ENCODE measurements at places on chromosomes 11 and 22.

- no peak for DNase-seq
These were observed 257.4 kb upstream of the UBASH3B start for GRCh38 chr11:122398167-122398566.

GRCh38 chr11:76131671-76132631, 74.4 kb downstream of the WNT11 start:
- DNase-seq = no peak

- peak; percentile 13 for DNase-seq
These were observed 22.7 kb upstream of the GRAMD1B start for GRCh38 chr11:123407130-123407995.

DNA sequence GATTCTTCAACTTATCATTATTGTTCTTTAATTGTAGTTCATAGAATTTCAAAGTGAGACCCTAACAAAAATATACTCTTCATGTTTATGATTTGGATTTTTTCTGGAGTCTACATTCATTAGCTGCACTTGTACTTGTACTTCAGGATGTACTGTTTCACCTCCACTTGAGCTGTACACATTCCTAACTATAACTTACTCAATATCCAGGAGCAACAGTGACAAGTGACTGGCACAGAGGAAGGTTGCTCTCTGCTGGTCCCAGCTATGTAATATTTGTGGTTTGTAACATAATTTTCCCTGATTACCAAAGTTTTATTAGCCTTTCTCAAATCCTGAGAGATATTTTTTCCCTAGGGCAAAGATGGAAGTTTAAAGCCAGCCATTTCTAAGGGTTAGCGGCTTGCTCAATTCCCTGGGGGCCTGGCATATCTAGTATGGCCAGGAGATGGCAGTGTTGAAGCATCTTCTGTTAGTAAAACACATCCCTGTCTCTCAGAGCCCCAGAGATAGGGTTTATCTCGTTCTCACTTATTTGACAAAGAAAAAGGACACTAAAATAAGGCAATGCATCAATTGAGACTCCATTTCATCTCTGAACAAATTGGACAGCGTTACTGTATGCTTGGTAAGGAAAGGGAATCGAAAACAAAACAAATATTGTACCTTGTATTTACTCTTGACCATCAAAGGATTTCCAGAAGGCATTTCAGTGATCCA, 14.2 kb downstream of the OR52A5 start:
- DNase-seq = peak; percentile 51

GRCh38 chr22:27620367-27621154, 181.0 kb downstream of the MN1 start:
- no peak for DNase-seq

DNA sequence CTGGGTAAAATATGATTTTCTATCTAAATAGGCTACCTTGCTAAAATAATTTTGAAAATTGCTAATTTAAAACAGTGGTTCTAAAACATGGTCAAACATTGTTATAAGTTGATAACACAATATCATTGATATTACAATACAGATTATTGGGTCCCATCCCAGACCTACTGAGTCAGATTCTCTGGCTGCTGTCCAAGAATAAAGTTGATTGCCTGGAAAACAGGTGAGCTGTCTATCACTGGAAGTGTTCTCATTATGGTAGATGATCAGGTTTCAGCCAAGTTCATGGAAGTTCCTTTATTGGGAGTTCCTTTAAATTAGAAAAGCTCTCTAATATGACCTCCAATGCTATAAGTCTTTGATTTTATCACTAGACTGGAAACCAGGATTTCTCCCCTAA, 52.3 kb downstream of the SC5D start:
- DNase-seq = no peak

DNA sequence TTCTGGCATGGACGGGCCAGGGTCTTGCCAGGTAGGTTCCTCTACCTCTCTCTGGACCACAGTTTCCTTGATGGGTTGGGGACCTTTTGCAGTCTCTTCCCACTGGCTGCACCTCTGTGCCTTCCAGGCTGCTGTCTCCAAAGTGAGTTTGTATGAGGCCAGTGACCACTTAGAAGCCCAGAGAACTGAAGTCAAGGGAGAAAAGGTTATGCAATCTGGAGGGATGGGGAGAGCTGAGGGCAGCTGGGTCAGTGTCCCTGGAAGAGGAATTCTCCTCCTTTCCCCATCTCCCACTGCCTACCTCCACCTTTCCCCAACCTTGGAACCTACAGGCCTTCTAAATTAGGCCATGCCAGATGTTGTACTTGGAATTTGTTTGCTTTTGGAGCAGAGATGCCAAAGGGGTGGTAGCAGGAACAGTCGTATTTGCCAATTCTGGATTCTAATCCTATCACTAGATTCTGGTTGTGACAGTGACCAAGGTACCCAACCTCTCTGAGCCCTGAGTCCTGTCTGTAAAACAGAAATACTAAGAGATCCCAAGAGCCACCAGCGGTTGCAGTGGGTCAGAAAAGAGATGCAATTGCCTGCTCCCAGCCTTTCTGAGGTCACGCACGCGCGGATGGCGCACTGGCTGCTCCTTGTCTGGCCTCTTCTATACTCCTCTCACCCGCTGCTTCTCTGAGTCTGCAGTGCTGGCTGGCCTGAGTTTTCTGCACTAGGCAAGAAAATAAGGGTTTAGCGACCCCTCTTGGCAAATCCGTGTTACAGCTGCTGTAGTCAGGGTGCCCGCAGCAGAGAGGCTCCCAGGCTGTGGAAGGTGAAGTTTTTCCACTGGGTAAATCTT, 10.7 kb upstream of the ACCSL start:
- peak; percentile 5 for DNase-seq

GRCh38 chr11:130516554-130517505, 68.4 kb downstream of the ADAMTS15 start:
- DNase-seq = no peak

DNA sequence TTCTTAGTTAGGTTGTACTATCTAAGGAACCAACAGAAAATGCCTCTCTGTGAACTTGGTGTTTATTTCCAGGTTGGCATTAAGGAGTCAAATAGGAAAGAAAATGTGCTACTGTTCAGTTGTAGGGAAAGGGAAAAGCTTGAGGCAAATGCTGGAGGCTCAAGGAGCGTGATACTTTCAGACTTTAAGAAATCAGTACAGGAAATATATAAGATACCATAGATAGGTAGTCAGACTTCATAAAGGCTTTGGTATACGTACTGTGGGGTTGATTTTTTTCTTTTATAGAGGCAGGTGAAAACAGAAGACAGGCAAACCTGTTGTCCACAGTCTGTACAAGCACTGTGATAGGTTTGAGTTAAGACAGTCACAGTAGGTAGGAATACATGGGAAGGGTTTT, 30.8 kb downstream of the EP300 start:
- DNase-seq = no peak

- DNase-seq = no peak
These were observed 18.1 kb downstream of the BTG4 start for GRCh38 chr11:111494040-111494439.

GRCh38 chr22:49751966-49752597, 75.6 kb downstream of the BRD1 start:
- DNase-seq = no peak

- DNase-seq = no peak
These were observed 363.8 kb upstream of the MTNR1B start for GRCh38 chr11:92605667-92606066.

DNA sequence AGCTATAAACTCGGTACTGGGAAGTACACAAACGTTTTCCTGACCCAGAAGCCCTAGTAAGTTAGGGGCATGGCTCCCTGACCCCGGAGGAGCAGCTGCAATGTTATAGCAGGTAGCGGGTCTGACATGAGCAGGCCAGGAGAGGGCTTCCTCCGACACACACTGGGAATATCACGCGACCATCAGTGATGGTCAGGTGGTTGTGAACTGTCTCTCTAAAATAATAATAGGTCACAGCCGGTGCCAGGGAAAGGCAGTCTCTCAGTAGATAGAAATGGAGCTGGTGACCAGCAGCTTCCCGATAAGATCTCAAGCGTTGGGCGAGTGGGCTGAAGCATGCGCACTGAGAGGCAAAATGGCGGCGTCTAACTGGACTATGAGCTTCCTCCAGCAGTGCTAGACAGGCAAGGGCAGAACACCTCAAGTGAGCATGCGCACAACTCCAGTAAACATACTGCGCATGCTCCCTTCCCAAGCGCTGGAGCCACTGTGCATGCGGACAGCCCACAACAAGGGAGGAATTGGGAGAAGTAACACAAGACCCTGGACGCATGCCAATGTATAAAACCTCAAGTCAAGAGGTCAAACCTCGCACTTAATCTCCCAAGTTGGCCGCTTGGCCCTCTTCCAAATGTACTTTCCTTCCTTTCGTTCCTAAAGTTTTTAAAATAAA, 22.3 kb upstream of the TESMIN start:
- DNase-seq = no peak

DNA sequence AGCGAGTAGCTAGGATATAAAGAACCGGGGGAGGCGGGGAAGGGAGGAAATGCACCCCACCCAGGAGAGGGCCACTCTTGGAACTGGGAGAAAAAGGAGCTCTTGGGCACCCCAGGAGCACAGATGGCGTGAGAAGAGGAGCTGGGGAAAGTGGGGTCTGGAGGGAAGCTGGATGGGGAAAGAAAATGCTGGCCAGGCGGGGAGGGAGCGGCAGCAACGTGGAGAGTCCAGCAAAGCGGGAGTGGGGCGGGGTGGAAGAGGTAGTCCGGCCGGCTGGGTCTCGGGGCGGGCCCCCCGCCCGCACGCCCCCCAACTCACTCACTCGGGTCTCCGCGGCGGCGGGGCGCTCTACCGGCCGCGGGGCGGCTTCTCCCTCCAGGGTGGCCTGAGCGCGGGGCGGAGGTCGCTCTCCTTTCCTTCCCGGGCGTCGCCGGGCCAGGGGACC, 522 bp downstream of the TOB2 start:
- no peak for DNase-seq

GRCh38 chr11:88188932-88189253, 13.7 kb upstream of the RAB38 start:
- no peak for DNase-seq

DNA sequence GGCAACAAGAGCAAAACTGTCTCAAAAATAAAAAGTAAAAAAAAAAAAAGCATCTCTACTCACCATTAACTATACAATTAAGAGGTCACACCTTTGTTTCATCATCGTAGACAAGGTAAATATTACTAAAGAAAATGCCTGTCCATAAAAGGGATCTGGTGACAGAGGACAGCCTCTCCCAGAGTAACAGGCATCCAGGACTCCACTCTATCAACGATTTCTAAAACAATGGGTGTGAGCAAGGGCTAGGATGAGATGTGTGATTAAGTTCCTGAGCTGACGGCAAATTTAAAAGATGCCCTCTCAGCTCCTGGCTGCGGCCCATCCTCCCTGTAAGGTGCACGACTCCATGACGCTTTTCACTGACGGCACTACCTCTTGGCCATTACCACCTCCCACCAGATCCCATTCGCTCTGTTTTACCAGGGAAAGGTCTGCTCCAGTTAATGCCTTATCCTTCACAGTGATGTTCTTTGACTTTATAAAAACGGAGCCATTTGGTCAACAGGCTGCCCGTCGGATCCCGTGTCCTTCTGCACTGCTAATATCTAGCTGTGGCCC, 2.3 kb upstream of the TMEM45B start:
- DNase-seq = no peak

DNA sequence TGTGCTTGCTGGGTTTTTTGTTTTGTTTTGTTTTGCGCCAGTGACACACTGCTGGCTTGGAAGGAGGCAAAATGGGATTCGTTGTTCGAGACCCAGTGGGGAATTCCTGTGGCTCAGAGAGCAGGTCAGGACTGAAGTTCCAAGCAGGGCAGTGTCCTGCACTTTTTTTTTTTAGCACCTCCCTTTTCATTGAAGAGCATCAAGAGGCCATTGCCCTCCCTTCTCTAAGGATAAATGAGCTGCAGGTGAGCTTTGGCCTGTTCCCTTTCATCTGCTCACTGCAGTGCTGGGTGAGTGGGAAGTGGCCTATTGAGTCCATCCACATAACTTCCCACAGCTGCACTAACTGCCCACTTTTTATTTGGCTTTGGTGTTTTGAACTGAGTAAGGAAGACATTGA, 87.8 kb downstream of the ARHGAP42 start:
- DNase-seq = no peak

- DNase-seq = no peak
These were observed 3.2 kb downstream of the CHKA start for GRCh38 chr11:68117853-68118470.

- no peak for DNase-seq
These were observed 10.1 kb downstream of the TOB2 start for GRCh38 chr22:41436322-41437113.

DNA sequence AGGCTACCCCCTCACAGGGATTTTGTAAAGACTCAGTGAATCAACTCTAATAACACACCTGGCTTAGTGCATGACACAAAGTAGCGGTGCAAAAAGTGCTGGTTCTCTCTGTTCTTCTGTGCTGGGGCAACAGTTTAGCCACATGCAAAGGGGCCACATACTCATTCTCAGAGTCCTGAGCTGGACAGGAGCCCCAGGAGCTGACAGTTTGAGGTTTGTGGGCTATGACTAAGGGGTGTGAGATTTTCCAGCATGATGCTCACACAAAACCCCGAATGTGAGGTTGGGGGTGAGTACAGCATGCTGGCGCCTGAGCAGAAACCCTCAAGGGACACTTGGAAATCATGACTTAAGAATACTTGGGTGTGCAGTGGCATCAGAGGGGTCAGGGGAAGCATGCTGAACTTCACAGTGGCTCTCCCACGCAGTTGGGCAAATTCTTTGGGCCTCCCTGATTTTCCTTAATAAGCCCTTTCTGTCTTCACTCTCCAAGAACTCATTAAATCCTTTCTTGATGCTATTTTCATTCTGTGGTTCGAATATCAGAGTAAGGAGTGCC, 31.0 kb downstream of the TMPRSS5 start:
- DNase-seq = peak; percentile 22

- DNase-seq = no peak
These were observed 737 bp downstream of the RBM4 start for GRCh38 chr11:66639066-66639813.

DNA sequence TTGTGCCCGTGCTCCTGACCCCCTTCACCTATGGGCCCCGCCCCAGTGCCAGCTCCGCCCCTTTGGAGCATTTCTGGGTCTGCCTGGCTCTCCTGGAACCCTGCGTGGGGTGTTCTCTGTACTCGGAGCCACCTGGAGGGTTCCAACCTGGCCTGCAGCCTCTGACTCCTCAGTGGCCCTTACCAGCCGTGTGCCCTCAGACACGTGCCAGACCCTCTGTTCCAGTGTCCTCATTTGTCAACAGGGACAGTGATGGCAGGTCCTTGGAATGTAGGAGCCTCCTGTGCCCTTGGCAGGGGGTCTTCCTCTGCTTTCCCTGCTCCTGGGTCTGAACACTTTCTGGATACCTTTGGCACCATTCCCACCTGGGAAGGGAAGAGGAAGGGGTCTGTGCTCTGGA, 96.4 kb downstream of the CACNA1I start:
- no peak for DNase-seq

Data from stimulated activated naive B cell treated with anti-CD40 and anti-IgM and Interleukin-4, amounts not matched to agents 10 μg/mL and 1 μg/mL and 100 μg/mL, for 72 hours (primary cell).